ENCODE measurements at places on chromosomes 5 and 9.

- DNase-seq = no peak
These were observed 41.5 kb downstream of the ERCC8 start for GRCh38 chr5:60903356-60903755.

- no peak for DNase-seq
These were observed 60.3 kb upstream of the ADAMTS16 start for GRCh38 chr5:5079876-5080275.

DNA sequence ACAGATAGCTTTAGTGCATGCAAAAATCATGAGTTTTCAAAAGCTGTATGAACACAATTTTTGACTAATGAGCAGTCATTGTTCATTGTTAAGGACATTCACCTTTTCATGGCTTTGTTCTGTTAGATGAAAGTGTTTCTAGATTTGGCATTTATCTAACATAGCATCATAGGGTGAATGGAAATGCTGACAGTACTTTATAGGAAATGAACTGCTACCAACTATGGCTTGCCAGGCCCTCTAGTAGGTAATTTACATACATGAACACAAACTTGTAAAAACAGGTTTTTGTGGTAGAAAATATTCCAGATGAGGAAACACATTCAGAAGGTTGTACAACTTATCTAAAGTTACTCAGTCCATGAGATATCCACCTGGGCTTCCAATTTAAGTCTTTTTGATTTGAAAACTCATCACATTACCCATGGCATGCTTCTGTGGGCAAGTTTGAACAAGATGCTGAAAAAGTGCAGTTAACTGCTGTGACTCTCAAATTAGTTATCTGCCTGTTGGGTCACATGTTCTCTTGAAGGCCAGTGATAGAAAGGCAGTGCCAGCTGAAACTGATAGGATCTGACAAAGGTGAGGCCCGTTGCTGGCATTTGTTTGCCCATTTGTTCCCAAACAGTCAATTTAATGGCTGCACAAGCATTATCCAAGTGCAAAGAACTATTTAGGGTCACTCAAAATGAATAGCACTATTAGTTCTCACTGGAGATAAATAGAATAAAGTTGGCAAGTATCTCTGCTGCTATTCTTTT is 399.1 kb downstream of the MAN2A1 start:
- peak; percentile 20 for DNase-seq

DNA sequence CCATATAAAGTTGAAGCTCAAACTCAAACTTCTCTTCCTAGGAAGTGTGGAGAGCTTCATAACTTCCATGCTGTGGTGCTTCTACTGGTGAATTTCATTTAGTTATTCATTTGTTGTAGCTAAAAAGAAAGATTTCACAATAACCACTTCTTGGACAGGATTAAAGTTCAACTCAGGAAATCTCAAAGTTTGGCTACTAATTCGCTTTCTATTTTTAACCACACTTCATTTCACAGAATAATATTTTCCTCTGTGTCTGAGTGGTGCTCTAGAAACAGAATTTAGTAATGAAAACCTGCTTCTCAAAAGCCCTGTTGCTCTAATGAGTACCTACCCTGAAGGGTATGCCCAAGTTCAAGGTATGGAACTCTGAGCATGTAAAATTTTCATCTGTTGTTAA is 73.9 kb downstream of the ACTBL2 start:
- DNase-seq = no peak

GRCh38 chr9:107872457-107873192 is 383.1 kb upstream of the KLF4 start:
- DNase-seq = no peak

GRCh38 chr9:86975606-86976005 is 28.3 kb upstream of the GAS1 start:
- DNase-seq = no peak

GRCh38 chr9:136339958-136340310 is 12.6 kb downstream of the GPSM1 start:
- no peak for DNase-seq

DNA sequence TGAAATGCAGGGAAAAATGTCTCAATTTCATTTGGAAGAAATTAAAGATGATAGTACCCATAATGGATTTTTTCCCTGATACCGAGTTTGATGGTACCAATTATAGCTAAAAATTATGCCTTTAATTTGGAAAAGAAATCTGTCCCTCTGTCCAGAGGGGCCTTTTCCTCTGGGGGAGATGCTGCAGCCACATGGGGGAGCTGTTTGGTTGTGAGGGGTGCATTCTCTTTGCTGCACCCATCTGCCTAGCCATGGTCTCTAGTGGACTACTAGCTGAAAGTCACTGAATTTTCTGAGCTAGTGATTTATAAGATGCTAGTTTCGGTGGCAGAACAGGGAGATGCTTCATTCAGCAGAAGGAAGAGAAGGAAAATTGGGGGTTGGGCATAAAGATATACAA is 9.6 kb downstream of the SEC61B start:
- peak; percentile 56 for DNase-seq

All from activated CD4-positive, alpha-beta T cell treated with anti-CD3 and anti-CD28 coated beads for 48 hours (primary cell).